ENCODE measurements at places on chromosomes 12 and 14.

GRCh38 chr14:54127526-54127925, 170.9 kb upstream of the BMP4 start:
- DNase-seq = peak; percentile 16

DNA sequence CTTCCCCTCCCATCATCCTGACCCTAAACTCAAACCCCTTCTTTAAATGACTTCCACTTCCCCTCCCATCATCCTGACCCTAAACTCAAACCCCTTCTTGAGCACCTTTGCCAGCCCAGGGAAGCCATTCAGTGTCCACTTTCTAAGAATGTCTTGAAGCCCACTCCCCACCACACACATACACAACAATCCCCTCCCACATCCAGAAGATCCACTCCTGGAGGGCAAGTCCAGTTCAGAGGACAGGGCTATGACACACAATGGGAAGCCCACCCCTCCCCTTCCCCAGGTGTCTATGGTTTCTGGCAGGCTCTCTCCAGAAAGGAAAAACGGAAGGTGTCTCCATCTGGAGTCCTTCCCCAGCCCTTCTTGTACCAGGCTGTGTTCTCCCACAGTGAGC, 117.1 kb downstream of the KCNA5 start:
- no peak for DNase-seq

GRCh38 chr12:117367006-117367638, 5.7 kb upstream of the NOS1 start:
- DNase-seq = peak; percentile 84

- DNase-seq = no peak
Observed at GRCh38 chr14:75521415-75522199, 662 bp upstream of the BATF start.

DNA sequence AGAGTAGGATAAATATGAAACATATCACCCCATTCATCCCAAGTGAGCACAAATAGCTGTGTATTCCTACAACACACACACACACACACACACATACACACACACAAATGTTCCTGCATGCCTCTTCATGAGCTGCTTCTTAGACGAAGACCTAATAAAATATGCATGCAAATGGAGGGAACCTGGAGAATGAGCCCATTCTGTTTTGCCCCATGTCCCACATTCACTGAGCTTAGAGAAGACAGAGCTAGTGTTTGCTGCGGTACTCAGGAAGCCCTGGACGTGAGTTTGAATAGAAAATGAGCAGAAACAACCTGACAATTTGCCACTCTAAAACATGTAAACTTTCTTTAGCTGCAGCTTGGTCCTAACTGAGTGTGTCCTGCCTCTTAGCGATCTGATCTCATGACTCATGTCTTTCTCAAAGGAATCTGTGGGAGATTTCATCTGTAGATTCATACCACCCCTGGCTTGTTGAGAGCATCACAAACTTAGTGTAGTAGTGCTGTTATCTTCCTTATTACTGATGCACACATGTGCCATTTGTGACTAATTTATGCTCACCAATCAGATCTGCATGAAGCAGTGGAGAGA, 86.8 kb downstream of the ITPR2 start:
- DNase-seq = no peak

GRCh38 chr14:70811050-70811449, 1.7 kb upstream of the MAP3K9 start:
- no peak for DNase-seq

DNA sequence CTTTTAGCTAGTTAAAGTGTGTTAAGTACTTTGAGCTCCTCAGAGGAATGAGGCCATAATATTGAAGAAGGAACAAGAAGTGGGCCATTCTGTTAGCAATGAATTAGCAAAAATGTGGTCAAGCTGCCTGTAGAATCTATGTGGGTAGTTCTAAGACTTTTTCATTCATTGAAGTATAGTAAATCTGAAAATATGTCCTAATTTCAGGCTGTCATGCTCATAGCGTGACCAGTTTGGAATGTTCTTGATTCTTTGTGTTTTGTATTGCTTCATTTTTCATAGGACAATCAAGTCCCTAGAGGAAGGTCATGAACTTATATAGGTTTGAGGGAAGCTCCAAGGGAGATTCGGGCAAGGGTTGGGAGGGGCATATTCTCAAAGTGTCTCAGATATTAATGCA, 11.4 kb downstream of the ATP23 start:
- no peak for DNase-seq

- peak; percentile 46 for DNase-seq
Observed at GRCh38 chr14:73634011-73634833, 10.6 kb upstream of the DNAL1 start.

GRCh38 chr12:76451528-76451927, 103.3 kb upstream of the BBS10 start:
- peak; percentile 11 for DNase-seq

DNA sequence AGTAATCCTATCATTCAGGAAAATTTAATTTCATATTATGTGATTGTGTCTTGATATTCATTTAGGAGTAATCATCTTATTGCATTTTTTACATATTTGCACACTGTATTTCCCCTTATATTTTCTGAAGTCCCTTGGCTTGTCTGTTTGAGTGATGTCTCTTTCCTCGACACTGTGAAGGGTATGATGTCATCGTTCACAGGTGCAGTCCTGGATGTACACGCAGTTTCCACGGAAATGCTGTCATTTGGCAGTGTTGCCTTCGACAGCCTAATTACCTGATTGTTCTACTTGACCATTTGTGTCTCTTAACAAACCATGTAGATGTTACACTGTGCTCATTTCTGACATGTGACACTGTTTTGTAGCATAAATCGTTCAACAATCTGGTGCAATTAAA, 1277.0 kb downstream of the TMEM121 start:
- DNase-seq = peak; percentile 4

GRCh38 chr12:18731156-18731555, 6.7 kb downstream of the PLCZ1 start:
- DNase-seq = no peak

GRCh38 chr14:30849354-30849753, 25.0 kb upstream of the COCH start:
- DNase-seq = no peak

- peak; percentile 44 for DNase-seq
Observed at GRCh38 chr14:86057018-86057667, 527.2 kb downstream of the FLRT2 start.

DNA sequence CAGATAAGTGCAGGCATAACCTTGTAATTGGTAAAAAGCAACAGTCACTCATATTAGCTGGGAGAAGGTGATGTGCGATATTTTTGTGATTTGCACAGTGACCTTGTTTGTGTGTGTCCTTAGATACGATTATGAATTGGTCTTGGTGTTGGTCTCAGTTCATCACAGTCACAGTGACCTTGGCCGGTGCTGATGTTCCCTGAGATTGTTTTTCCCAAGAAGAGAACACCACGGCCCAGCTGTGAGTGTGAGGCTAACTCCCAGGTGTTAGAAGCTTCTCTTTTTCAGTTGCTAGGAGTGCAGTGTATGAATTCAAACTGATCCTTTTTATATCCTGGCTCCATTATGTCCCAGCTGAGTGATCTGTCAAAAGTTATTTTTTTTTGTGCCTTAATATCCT, 46.2 kb downstream of the TRHDE start:
- no peak for DNase-seq

- no peak for DNase-seq
Observed at GRCh38 chr12:100528471-100529127, 44.9 kb upstream of the GAS2L3 start.

DNA sequence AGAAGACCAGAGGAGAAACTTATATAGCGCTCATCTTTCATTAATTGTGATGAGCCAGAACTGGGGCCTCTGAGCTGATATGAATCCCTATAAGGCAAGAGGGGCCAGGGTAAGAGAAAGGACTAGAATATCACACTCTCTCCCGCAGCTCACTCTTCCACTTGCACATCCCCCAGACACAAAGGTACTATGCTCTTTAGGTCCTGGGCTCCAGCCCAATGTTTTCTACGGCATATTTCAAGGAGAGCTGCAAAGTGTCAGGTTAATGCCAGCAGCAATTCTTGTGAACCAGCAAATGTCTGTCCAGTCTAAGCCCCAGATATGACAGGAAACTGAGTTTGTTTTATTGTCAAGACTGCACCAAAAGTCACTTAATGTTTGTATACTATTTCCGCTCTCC, 29.4 kb downstream of the PPP2R5E start:
- DNase-seq = no peak

Data from NCI-H1105 treated with DMSO at 0.1 percent for 48 hours (cell line).